Forelimb muscle (tissue), 1 donor: ENCODE measurements at places on chromosomes 7 and 10. TPM values are rescaled to one million over a fixed set of nuclear protein-coding genes. Genes with fewer than 3 reads are reported as not detected.

The DRGX gene
- polyA plus RNA-seq: not detected

The SLC26A5 gene
- polyA plus RNA-seq: 0.13 TPM

- DNase-seq: no peak
Observed at GRCh38 chr7:79465551-79465950, 12.1 kb upstream of the MAGI2 start.

GRCh38 chr10:6607778-6608177 is 27.7 kb upstream of the PRKCQ start:
- DNase-seq: peak; percentile 56

GRCh38 chr7:37089972-37090371 is 358.7 kb downstream of the ELMO1 start:
- no peak for DNase-seq

The MBL2 gene
- polyA plus RNA-seq: not detected

GRCh38 chr10:119412244-119413092 is 130.1 kb downstream of the RGS10 start:
- peak; percentile 58 for DNase-seq
